Neural progenitor cell (in vitro differentiated cells): ENCODE measurements at places on chromosomes 4 and X. TPM values are rescaled to one million over a fixed set of nuclear protein-coding genes. Genes with fewer than 3 reads are reported as not detected.

- no peaks in the 10 kb centered on the region for H3K4me1 ChIP-seq
- DNase-seq, result no peak
- H3K27me3 ChIP-seq, result no peaks in the 10 kb centered on the region
- no peak overlapping the region for H3K27ac ChIP-seq
Measured at GRCh38 chr4:63211776-63212479, 1197.3 kb downstream of the TECRL start.

GRCh38 chrX:139020801-139021200 lies 309.3 kb upstream of the FGF13 start:
- H3K36me3 ChIP-seq, result no peaks in the 10 kb centered on the region
- no peak overlapping the region for H3K4me3 ChIP-seq
- no peaks in the 10 kb centered on the region for H3K4me1 ChIP-seq

GRCh38 chr4:73487233-73487632 lies 5.7 kb downstream of the AFM start:
- H3K4me1 ChIP-seq, result no peaks in the 10 kb centered on the region
- DNase-seq, result no peak
- H3K27ac ChIP-seq, result no peak overlapping the region
- H3K27me3 ChIP-seq, result no peaks in the 10 kb centered on the region
- no peaks in the 10 kb centered on the region for H3K36me3 ChIP-seq

DNA sequence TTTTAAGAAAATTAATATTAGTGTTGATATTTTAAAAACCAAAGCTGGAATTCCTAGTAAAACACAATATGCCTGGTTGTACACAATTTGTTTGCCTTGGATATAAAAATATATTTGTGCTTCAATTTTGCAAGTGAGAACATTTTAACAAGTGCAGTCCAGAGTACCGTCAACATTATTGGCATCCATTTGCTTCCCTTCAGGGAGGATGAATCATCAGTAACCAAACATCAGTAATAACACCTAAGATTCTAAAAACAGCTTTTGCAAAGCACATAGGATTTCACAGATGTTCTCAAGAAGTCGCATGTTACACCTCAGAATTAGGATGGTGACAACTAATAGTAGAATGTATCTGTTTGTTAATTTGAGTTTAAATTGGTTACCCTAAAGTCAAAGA lies 262.6 kb upstream of the BMP3 start:
- H3K36me3 ChIP-seq, result no peaks in the 10 kb centered on the region
- H3K4me3 ChIP-seq, result no peak overlapping the region
- no peak for DNase-seq
- H3K4me1 ChIP-seq, result no peaks in the 10 kb centered on the region
- H3K27ac ChIP-seq, result no peak overlapping the region
- H3K27me3 ChIP-seq, result no peaks in the 10 kb centered on the region

Gene FAM13A
- 29.5 and 40.3 TPM in 2 replicates for total RNA-seq
